Glutamatergic neuron (in vitro differentiated cells): ENCODE measurements at places on chromosomes 5 and 9. TPM values are rescaled to one million over a fixed set of nuclear protein-coding genes. Genes with fewer than 3 reads are reported as not detected.

MGAT1 gene
- 45.6 TPM for total RNA-seq

SLC34A1 gene
- total RNA-seq, result not detected

EQTN gene
- not detected for total RNA-seq

DNA sequence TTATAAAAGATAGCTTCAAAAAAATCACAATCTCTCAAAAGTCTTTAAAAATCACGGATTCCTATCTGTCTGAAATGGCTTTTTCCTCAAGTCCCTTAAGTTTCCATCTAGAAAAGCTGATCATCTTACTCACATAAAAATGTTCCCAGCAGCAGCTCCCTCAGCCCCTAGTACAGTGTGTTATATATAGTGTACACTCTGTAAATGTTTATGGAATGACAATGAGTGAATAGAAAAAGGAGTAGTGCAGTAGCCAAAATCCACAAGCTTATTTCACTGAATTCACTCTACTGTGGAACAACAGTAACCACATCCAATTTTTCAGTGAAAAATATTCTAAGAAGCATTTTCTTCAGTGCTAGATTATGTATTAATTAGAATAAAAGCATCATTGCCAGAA lies 609.4 kb downstream of the DTWD2 start:
- H3K27me3 ChIP-seq, result no peaks in the 10 kb centered on the region
- H3K4me1 ChIP-seq, result no peaks in the 10 kb centered on the region
- H3K4me3 ChIP-seq, result no peak overlapping the region
- no peak overlapping the region for H3K27ac ChIP-seq
- DNase-seq, result no peak
- H3K36me3 ChIP-seq, result peaks cover 13% of the 10 kb centered on the region
